Cardiac septum (tissue), 1 donor: ENCODE measurements at places on chromosomes 2 and 18.

DNA sequence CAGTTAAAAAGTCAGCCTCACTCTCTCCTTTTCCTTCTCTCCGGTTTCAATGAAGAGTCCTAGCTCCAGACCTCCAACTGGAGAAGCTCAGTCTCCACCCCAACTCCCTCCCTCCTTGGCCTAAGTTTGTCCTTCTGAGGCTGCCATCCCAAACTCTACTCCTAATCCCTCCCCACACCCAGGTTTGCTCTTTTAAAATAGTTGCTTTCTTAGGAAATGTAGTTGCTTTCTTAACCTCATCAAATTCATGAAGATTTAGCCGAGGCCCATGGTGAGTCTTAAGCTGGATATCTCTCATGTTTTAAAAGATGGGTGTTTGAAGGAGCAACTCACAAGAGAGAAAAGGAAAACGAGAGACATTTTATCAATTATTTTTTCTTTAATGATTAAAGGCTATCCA, 937 bp upstream of the LANCL1 start:
- no peak for DNase-seq

GRCh38 chr2:71674158-71674851, 220.9 kb downstream of the DYSF start:
- peak; percentile 39 for DNase-seq

DNA sequence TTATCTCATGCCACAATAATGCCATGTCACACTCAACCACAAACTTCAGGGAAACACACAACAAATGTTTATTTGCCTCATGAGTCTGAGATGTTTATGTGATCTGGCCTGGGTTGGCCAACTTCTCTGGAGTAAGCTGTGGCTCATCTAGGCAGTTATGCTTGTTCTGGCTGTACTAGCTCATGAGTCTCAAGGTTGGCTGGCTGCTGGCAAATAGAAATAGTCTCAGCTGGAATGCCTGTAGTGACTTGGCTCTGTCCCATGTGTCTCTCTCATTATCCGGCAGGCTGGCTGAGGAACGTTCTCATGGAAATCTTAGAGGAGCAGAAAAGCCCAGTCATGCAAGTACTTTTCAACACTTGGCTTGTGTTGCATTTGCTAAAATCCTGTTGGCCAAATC, 234.9 kb upstream of the CDH2 start:
- peak; percentile 74 for DNase-seq

GRCh38 chr2:82781176-82781915, 1677.7 kb downstream of the SUCLG1 start:
- no peak for DNase-seq

DNA sequence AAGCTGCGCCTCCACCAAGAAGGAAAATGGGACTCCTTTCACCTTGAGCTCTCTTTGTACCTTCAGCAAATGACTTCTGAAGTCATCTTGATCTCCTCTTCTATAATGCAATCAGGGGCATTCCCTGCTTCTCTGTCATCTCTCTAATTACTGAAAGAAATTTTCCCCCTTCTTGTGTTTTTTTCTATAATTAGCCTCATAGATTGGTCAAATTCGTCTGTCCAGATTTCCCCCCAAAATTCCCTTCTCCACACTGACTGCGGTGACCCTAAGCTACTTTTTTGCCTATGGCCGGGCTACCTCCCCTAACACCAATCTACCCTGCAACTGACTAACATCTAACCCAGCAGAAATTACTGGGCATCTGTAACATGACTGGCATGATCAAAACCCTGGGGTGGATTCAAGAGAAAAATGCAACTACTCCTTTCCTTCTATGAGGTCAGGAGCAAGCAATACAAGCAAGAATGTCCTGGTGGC, 168.6 kb downstream of the BCL2 start:
- DNase-seq = no peak

GRCh38 chr2:126749537-126749936, 93.6 kb downstream of the GYPC start:
- no peak for DNase-seq

DNA sequence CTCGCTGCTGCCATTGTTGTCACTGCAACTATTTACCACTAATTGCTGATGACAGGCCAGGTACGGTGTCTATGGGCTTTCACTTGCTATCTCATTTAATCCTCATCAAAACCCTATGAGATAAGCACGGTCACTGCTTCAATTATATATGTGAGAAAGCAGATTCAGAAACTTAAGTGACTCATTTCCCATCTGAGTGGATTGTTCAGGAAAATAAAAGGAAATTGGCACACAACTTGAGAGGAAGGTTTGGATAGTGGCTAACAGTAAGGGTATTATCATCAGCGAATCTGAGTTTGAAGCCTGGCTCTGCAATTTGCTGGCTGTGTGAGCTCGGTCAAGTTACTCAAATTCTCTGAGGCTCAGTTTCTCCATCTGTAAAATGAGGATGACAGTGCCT, 196.0 kb downstream of the KCNS3 start:
- DNase-seq = no peak

GRCh38 chr18:78727057-78727739, 252.4 kb upstream of the SALL3 start:
- no peak for DNase-seq

GRCh38 chr2:176814740-176815367, 397.7 kb upstream of the HNRNPA3 start:
- DNase-seq = no peak

DNA sequence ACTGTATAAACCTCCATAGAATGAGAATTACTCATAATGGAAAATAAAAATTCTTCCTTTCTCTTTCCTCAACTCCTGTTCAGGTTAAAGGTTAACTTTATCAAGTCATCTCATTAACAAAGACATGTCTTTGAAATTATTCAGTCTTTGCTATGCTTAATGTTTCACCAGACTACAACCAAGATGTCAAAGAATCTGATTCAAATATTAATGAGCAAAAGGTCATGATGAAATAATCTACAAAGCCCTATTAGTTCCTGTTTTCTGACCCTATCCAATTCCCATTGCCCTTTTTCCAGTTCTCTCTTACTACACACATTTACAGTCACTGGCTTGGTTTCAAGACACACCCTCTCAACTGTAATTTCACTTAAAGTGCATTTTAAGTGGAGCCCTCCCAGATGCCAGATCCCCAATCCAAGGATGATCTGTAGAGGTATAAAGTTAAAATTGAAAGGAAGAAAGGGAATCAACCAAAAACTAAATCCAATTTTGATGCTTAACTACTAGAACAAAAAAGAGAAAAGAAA, 246.9 kb upstream of the CYP26B1 start:
- DNase-seq = no peak

GRCh38 chr2:195658541-195658890, 1.5 kb downstream of the SLC39A10 start:
- DNase-seq = no peak

GRCh38 chr18:66895631-66896030, 291.7 kb upstream of the CDH19 start:
- DNase-seq = no peak

- no peak for DNase-seq
Observed at GRCh38 chr2:3179208-3179607, 198.4 kb downstream of the EIPR1 start.

GRCh38 chr2:128345436-128346165, 26.9 kb upstream of the HS6ST1 start:
- peak; percentile 51 for DNase-seq

DNA sequence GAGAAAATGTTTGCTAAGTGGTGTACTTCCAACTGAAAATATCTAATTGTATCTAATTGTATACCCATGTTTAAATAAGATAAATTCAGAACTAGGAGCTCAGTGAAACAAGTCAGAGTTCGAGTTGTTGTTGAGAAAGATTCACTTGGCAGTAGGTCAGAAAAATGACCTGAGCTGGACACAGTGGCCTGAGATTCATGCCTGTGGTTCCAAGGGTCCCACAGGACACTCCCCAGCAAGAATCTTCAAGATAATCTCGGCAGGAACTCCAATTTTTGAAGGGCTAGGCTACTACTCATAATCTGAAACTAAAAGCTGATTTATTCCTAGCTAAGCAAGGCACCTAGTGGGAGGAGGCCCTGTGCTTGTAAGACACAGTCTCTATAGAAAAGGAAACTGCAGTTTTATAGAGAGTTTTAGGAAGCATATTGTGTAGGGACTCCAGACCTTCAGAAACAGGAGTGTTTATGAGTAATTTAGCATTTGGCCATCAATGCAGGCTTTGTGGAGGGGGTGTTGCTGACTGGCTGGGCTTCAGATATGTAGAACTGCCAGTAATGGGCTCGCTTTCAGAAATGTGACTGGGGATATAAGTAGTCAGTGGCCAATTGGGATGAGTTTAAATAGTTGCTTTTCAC, 43.2 kb downstream of the SP140 start:
- DNase-seq = no peak

GRCh38 chr2:237998530-237998929, 31.7 kb downstream of the UBE2F start:
- no peak for DNase-seq

- no peak for DNase-seq
Observed at GRCh38 chr2:121362774-121363173, 77.8 kb upstream of the TFCP2L1 start.

DNA sequence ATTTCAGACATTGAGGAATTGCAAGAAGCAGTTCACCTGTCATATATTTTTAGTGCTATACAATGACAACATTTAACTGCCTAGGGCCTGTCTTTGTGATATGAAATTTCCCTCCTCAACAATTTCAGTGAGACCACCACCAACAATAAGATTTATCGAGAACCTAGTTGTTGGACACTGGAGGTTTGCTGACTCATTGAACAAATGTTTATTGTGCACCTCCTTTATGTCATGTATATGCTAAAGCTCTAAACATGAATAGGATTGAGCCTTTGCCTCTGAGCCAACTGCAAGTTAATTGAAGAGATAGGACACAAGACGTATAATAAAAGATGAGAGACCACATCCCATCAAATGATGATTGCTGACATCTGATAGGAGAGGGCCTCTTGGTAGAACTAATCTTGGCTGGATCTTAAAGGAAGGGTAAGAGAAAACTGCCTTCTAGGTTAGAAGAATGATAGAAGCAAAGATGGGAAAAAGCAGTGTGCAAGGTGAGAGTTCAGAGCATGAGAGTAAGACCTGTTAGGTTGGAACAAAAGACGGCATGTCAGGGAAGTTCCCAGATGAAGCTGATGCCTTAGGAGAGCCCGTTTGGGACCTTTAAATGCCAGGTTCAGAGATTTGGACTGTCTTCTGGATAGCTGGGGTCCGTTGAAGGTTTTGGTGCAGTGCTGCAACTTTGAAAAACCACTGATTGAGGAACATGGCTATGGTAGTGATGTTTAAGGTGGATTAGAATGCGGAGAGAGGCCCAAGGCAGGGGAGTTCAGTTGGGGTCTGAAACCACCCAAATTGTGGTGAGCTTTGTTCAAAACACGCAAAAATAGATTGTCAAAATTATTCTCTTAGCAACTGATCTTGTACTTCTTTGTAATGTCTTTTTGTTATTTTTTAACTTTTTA, 133.0 kb upstream of the EML6 start:
- no peak for DNase-seq

DNA sequence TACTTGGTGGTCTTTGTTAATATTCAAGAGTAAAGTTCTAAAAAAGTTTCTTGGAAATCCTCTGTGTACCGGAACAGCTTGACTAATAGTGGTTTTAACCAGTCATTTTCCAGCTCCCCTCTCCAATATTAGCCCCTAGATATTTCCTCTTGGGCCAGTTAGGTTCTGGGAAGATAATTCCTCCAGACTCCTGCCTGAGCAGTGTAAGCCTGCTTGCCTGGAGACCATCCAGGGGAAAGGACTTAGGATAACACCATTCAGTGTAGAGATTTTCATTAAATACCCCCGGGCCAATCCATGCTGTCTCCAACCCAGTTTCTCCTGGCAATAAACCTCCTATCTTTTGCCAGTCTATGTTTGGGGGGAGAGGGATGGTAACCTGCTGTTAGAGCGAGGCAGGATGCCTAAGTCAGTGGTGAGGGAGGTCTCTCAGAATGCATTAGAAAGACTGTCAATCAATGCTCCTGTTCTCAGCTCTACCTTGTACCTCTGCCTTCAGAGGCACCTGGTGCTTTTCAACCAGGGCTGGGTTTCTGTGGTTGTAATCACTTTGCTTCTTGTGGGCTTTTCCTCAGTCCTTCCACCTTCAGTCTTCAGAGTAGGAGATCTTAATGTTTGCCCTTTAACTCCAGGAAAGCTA, 186.4 kb downstream of the RNF152 start:
- no peak for DNase-seq

GRCh38 chr2:158973116-158973956, 4.9 kb downstream of the TANC1 start:
- no peak for DNase-seq

- DNase-seq = peak; percentile 53
Observed at GRCh38 chr2:11562011-11562410, 28.2 kb downstream of the GREB1 start.

DNA sequence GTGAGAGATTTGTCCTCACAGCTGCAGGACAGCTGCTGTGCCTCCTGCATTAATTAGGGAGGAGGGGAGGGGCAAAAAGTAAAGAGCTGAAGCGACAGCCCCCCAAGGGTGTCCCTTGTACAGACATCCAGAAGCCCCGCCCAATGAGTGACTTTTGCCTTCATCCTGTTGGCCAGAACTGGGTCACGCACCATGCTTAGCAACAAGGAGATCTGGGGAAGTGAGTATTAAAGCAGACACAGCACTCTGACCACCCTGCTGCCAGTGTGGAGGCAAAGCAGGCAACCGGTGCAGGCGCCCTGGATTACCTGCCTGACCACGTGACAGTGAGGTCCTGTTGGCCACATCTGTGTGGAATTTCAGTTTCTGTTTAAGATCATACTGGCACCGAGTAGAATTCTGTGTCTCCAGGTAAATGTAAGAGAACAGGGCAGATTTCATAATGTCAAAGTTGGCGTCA, 21.5 kb upstream of the BIN1 start:
- no peak for DNase-seq

DNA sequence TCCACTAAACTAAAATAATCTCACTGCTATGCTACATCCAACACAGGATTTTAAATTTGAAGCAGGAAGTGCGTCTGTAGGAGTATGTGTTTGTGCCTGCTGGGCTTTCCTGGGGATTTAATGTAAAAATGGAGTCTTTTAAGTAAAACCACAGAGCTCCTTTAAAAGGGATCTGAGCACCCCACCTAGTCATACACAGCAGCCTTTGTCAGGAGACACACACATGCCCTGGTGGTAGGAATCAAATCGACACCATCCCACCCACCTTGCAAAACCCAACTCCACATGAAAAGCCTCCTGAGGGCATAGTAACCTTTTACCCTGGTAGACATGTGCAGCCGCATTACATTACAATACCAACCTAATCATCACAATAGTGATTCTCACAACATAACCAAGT, 29.1 kb downstream of the UXS1 start:
- peak; percentile 60 for DNase-seq

GRCh38 chr2:206958261-206958660, 18.9 kb downstream of the CPO start:
- no peak for DNase-seq
